ENCODE measurements at places on chromosomes 3 and 15.

- no peak for DNase-seq
Measured at GRCh38 chr3:157279237-157279636, 119.3 kb upstream of the CCNL1 start.

- DNase-seq: no peak
Measured at GRCh38 chr3:186257866-186258265, 104.2 kb downstream of the DGKG start.

DNA sequence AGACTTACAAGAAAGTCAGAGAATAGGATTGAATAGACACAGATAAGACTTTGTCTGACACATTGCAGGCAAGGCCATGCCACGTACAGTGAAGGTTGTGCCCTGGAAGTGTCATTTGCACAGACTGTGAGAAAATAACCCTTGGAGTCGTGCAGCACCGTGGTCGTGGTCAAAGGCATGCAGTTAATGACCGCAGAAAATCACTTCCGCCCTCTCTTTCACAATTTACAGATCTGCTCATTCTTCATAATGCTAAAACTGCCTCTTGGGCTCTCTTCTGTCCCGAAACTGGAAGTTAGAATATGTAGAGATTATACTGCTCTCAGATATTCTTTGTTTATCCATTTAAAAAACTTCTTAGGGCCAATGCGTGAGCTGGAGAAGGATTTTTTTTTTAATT lies 73.2 kb upstream of the CTXND1 start:
- no peak for DNase-seq

GRCh38 chr15:64286473-64286872 lies 69.5 kb downstream of the CSNK1G1 start:
- DNase-seq: no peak

GRCh38 chr3:151673974-151674373 lies 59.8 kb upstream of the AADACL2 start:
- no peak for DNase-seq

- no peak for DNase-seq
Measured at GRCh38 chr3:4508048-4508981, 15.2 kb downstream of the ITPR1 start.

- DNase-seq: no peak
Measured at GRCh38 chr3:51709004-51709420, 2.1 kb downstream of the GRM2 start.

DNA sequence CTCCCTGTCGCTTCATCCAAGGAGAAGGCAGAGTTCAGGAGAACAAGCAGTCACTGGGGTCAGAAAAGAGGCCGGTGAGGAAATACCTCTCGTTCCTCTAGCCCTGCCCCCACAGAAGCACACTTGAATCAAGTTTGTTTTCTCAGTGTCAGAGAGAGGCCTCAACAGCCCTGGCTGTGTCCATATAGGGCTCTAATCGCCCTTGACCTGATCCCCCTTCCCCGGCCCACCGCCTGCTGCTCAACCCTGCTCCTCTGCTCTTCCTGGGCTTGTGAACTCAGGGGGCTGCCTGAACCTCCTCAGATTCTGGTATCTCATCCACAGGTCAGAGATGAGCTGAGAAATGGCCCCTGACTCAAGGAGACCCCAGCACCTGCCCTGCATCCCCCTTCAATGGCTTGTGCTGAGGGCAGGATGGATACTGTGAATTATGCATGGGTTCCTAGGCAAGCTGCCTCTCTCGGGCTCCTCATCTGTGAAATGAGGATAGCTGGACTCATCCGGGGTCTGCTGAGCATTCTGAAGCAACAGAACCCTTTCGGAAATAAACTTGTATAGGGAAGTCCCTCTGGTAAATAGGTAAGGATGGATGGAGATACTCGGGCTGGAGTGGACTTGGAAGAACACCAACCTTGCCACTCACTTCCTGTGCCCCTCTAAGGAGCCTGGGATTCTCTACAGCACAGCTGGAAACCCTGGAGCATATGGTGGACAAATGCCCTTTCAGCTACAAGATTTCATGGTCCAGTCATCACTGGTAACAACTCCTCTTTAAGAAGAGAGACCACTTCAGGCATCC lies 147.5 kb downstream of the STT3B start:
- DNase-seq: no peak

GRCh38 chr3:196506687-196507086 lies 3.1 kb upstream of the RNF168 start:
- no peak for DNase-seq
